HFFc6 (cell line): ENCODE measurements at places on chromosomes 7 and 10.
A peak's percentile ranks its signal among the peaks of the same experiment; 100 is the strongest.

- no peak for DNase-seq
Measured at GRCh38 chr10:10193848-10194247, 823.8 kb upstream of the CELF2 start.

DNA sequence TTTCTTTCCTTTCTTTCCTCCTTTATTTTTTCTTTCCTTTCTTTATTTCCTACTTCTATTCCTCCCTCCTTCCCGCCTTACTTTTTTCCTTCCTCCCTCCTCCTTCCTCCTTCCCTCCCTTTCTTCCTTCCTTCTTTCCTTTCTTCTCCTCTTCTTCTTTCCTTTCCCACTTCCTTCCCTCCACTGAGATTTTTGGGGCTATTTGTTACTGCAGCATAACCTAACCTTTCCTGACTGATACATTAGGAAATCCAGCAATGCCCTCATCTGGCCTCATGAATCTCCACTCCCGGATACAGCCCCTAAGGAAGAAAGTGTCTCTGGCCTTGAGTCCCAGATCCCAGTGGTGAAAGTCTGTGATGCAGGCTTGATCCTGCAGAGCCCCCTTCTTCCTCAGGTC, 38.6 kb upstream of the BAIAP2L1 start:
- no peak for DNase-seq

GRCh38 chr10:89171996-89172395, 35.1 kb downstream of the CH25H start:
- peak; percentile 57 for DNase-seq

- DNase-seq: no peak
Measured at GRCh38 chr7:131431289-131431688, 103.6 kb downstream of the MKLN1 start.
